ENCODE measurements at places on chromosomes 1 and 21.

DNA sequence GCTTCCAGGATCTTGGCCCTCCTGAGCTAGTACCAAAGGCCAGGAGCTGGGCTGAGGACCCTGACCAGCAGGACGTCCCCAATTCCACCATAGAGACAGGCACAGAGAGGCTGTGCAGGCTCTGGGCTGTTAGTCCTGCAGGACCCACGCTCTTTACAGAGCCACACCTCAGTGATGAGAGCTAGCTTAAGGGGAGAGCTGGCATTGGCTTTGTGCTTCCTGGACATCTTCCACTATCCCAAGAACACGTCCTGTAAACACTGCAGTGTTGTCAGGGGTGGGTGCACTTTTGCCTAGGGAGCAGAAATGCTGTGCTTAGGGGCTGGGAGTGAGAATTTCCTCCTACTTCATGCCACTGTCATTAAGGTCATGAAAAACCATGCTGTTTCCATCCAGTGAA is 91.7 kb upstream of the EDN2 start:
- DNase-seq: no peak

GRCh38 chr1:210291786-210292230 is 36.9 kb upstream of the HHAT start:
- DNase-seq: no peak

DNA sequence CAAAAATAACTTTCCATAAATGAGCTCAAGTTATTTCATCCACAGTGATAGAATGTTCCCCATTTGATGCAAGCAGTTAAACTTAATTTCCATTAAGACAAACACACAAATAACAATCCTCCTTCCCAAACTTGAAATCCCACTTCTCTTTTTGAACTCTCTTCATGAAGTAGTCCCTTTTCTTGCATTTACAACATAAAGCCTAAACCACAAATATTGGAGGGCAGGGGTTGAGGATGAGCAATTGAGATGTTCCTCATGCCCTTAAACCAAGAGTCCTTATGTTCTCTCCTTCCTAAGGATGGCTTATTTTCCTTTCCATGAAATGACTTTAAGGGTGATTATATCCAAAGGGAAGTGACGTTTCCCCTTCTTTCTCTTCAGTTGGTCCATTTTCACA is 228.8 kb downstream of the DISC1 start:
- no peak for DNase-seq

- DNase-seq: no peak
These were observed at the start of gene PEAR1 for GRCh38 chr1:156893048-156893953. Gene PEAR1 (plus strand): TSS chr1:156893718. CDS start chr1:156903927, 10,209 bp downstream.

DNA sequence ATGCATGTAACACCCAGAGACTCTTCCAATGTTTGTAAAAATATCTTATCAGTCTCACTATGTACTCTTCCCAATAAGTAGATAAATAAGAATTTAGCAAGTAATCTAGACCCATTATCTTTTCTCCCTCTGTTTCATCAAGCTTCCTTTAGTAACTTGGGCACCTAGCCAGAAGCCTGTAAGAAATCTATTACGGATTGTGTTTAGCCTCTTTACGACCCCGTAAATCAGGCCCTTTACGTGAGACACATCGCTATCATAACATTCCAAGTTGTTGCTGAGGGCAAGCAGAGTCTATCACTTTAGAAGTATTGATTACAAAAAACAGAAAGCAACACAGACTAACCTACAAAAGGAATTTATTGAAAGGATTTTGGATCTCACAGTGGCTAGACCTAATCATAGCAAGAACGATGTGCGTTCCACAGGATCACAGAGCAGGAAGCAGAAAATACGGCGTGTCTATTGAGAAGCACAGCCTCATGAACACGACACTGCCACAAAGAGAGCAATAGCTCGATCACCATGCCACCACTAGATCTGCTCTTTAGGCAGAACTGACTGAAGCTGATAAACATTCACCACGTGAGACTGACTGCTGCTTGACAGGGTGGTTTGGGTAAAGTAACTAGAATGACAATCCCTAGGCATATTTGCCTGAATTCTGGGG is 922.1 kb downstream of the AMY1C start:
- DNase-seq: no peak

DNA sequence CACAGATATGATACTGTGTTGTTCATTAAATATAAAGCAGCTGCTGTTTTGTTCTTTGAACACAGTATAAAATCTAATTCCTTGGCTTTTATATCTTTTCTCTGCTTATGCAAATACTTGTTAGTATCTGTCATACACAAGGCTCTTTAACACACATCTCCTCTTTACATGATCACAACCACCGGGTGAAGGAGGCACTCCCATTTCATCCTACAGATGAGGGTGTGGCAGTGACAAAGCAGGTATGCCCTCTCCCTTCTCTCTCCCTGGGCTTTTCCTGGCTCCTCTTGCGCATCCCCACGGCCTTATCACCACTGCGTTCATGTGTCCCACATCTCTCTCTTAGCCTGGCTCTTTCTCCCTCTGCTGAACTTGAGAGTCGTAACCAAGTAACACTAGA is 38.2 kb downstream of the JUN start:
- DNase-seq: no peak

DNA sequence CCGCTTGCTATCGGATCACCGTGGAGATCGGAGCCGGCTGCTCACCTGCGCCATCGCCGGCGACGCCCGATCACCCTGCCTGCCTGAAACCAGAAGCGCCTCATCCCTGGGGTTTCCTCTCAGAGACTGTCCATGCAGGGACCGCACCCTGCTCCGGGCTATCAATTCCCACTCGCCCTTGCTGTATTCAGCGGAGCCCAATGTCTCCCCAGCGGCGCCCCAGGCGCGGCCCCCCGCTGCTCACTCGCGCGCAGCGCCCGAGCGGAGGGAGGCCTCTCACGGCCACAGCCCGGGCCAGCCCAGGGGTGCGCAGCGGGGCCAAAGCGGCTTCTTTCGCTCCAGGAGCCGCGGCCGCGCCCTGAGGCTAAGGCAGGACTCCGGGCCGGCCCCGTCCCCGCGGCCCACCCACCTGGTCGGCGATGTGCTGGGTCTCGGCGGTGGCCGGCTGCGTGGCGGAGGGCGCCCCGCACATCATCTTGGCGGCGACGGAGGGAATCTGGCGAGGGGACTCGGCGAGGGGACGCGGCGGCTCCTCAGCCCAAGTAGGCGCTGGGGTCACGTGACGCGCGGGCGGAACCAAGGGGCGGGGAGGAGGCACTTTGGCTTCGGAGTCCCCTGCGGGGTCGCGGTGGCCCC is at the start of gene CSTB:
Gene CSTB, minus strand, starts transcription at position 514 of the 636 bp plus-strand sequence. Its CDS starts 39 bp downstream, at position 475.
- peak; percentile 70 for DNase-seq

DNA sequence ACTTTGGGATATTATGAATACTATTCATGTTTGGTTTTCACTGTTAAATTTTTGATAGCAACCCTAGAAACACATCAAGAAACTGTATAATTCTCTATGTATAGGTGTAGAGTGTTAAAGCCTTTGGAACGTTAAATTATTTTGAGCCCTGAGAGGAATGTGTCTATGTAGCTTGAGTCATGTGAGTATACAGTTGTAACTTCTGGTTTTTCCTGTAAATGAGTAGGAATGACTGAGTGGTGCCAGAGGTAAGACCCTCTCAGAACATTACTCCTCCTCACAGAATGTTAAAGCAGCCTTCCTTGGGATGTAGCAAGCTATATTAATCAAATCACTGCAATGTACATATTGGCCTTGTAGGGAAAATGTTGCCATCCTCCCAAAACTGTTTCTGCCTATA is 69.0 kb downstream of the C1orf21 start:
- no peak for DNase-seq

DNA sequence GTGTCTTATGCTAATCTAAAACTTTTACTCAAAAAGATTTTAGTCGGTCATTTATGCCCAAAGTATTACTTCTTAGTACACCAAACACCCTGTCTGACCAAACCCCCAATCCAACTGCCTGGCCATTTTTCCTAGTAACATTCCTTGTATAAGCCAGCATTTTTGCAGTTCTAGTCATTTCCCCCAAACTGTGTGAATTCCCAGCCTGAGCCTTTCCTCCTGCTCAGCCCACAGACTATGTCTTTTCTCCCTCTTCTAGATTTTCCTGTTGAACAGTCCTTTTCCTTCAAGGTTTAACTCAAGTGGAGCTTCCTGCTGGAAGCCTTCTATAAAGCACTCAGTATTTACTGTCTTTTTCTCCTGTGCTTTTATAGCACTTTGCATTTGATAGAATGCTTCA is 843.8 kb downstream of the USP25 start:
- no peak for DNase-seq

DNA sequence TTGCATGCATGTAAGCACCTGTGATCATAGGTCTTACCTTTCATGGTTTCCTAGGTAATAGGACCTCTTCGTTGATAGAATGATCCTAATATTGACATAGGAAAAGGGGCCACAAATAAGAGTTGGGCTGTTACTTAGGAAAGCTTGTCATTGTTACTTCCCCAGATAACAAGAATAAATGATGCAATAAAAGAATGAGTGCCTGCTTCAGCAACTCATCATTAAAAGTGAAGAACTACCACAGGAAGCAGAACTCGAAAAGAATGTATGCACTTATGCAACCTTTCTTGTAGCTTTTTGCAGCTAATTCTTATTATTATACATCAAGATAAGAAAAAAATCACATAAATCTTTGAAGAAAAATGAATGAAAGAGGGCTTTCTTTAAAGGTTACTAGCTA is 548.6 kb downstream of the LTN1 start:
- no peak for DNase-seq

DNA sequence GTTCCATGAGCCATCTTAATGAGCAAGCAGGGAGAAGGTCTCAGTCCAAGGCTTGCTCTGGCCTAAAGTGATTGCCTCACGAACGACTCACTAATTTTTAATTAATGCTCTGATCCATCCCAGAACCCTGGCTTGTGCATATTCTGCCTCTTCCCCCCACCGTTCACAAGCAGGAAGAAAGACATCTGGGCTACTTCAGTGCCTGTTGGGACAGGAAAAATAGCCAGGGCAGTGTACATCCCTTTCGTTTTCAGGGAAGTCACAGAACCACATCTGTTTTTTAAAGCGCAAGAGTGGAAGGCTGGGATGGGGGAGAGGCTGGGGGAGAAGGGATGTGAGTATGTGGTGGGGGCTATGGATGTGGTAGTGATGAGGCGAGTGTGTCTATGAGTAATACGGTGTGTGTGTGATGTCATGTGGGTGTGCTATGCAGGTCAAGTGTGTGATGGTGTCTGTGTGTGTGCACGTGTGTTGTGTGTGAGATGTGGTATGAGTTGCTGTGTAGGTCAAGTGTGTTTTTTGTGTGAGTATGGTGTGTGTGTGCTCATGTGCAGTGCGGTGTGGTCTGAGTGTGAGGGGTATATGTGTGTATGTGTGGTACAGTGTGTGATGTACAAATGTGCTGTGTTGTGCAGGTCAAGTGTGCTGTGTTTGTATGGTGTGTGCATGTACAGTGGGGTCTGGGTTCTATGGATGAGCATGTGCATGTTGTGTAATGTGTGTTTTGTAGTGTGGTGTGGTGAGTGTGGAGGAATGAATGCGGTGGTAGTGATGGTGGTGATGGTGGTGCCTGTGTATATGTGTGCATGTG is 64.9 kb upstream of the SYT6 start:
- peak; percentile 9 for DNase-seq

All from T-helper 2 cell (primary cell).